ENCODE measurements at places on chromosomes 2 and 18. TPM values are rescaled to one million over a fixed set of nuclear protein-coding genes. Genes with fewer than 3 reads are reported as not detected.
A peak's percentile ranks its signal among the peaks of the same experiment; 100 is the strongest.

DNA sequence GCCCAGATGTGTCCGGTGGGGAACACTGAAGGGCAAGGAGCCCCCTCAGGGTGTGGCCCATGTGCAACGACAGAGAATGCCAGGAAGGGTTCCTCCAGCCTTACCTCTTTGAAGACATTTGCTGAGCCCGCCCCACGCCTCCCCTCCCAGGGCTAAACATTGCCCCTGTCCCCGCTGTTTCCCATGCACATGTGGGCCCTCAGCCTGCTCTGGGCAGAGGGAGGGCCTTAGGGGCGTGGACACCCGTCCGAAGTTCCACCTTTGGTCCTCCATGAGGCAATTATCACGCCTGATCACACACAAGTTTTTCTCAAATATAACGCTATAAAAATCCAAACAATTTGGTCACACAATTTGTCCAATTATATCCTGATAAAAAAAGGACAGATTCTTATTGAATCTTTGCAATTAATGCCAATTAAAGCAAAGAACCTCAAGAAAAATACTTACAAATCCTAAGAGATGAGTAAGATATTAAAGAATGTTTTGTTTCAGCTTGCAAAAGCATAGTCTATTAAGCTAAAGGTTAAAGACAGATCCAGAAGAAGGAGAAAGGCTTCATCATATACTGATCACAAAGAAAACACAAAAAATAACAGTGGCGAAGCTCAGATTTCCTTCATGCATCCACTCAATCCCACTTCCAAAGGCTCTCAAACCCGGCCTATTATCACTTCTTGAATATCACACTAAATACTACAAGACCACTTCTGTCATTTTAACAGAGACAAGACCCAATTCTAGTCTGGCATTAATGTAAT lies 55.2 kb upstream of the LDLRAD4 start:
- no peaks in the 10 kb centered on the region for H3K27me3 ChIP-seq
- H3K4me3 ChIP-seq, result no peak overlapping the region
- H3K27ac ChIP-seq, result no peak overlapping the region
- no peaks in the 10 kb centered on the region for H3K36me3 ChIP-seq
- H3K4me1 ChIP-seq, result no peaks in the 10 kb centered on the region

DNA sequence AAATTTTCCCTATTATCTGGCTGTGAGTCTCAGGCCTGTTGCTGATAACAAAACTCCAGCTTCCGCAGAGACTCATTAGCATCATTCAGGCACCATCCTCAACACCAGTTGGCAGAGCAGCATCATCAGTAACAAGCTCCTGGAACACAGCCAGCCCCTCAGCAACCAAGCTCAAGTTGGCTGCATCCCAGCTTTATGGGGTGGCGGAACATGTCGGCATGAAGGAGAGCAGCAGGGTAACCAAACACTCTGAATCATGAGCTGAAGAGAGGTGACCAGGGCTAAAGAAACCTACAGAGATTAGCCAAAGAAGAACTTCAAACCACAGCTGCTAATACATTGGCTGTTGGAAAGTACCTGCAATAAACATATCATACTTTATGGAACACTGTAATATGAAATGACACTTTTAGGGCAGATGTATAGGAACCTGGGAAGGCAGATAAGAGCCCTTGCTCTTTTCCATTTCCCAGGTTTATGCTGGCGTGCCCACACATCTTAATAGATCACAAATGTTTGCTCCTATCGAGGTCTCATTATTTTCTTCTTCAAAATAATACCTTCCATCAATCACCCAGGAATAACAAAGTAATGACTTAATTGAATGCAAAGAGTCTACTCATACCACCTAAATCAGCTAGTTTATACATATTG lies 63.8 kb downstream of the PDE11A start:
- peak; percentile 34 for DNase-seq
- H3K4me1 ChIP-seq, result no peaks in the 10 kb centered on the region
- no peak overlapping the region for H3K27ac ChIP-seq
- no peaks in the 10 kb centered on the region for H3K27me3 ChIP-seq
- no peak overlapping the region for H3K4me3 ChIP-seq

Gene MYL12A
- 327 TPM for total RNA-seq

Gene SPDYA
- 1.4 TPM for total RNA-seq

DNA sequence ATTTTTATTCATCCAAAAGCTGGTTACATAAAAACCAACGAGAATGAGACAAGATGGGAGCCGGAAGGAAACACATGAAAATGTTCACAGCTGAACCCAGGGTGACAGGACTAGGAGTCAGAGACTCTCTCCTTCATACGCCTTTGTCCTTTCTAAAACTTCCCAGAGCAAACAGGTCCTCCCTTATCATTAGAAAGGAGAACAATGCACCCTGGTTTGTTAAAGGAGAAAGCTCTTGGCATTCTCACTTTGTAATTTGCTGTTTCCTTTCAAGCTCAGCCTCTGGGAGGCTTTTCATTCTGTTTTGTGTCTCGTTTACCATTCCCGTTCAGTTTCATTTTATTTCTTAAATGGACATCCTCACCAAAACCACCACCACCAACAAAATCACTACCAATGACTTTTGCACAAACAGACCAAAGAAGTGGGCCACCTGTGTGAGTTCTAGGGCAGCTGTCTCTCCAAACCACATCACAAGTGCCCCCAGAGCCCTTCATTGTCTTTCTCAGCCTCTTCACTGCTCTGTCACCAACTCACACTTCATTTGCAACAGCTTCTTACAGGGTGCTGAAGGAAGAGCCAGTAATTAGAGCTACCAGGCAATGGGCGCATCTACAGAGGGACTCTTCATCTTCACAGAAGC lies 105.3 kb downstream of the HDAC4 start:
- no peaks in the 10 kb centered on the region for H3K36me3 ChIP-seq
- no peaks in the 10 kb centered on the region for H3K27me3 ChIP-seq
- H3K27ac ChIP-seq, result peak overlapping the region; percentile 83
- no peak overlapping the region for H3K4me3 ChIP-seq
- H3K4me1 ChIP-seq, result peaks cover 49% of the 10 kb centered on the region
- DNase-seq, result no peak

DNA sequence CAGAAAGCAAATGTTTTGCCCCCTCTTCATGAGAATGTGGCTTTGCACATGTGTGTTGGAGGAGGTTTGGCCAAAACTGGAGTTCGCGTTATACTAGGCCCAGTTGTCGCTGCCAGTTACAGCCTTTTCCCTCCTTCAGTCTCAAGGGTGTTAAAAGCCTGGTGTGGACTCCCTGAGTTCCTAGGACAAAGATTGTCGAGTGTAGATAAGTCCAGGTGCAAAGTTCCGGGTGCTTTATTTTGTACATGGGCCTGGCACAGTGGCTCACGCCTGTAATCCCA lies 542 bp upstream of the RNF103 start:
- peaks cover 34% of the 10 kb centered on the region for H3K4me1 ChIP-seq
- H3K4me3 ChIP-seq, result peak overlapping the region; percentile 97
- peak overlapping the region; percentile 100 for H3K27ac ChIP-seq
- no peaks in the 10 kb centered on the region for H3K27me3 ChIP-seq

DNA sequence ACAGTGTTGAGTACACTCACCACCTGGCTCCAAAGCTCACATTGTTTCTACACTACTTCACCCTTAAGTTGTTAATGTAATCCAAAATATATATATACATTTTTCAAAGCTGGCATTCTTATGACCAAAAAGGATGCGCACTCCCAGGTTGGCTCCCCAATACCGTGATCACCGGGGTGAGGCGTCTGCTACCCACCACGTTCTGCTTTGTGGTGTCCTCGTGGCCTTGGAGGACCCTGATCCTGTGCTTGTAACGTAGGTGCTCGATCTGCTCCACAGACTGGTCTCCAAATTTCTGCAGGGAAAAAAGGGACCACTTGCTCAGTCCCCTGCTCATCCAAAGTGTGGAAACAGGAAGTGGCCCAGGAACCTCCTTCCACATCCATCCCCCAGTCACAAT lies 25.8 kb downstream of the RPL31 start:
- no peaks in the 10 kb centered on the region for H3K4me1 ChIP-seq
- H3K4me3 ChIP-seq, result no peak overlapping the region
- H3K27me3 ChIP-seq, result no peaks in the 10 kb centered on the region
- no peak for DNase-seq
- no peak overlapping the region for H3K27ac ChIP-seq
- H3K36me3 ChIP-seq, result peaks cover 9% of the 10 kb centered on the region

All from transverse colon (tissue), 4 donors.